T follicular helper cell (primary cell): ENCODE measurements at places on chromosomes 16 and 17.

DNA sequence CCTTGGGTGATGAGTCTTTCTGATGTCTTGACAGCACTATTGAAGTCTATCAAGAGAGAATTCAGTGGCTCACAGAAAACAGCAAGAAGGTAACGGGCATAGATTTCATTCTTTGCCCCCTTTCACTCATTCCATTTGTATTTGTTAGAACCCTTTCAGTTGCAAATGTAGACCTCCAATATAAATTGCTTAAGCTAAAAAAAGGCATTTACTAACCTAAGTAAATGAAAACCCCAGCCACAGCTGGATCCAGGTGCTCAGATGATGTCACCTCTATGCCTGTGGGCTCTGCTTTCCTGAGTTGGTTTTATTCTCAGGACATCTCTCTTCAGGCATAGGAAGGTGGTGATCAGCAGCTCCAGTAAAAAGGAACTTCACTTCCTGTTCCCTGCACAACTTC, 11.1 kb downstream of the VWA3A start:
- no peak for DNase-seq

- no peak for DNase-seq
Measured at GRCh38 chr16:81071805-81072204, 5.2 kb downstream of the C16orf46 start.

- no peak for DNase-seq
Measured at GRCh38 chr17:78844301-78845005, 3.8 kb upstream of the USP36 start.

GRCh38 chr17:4815043-4815675, 8.2 kb downstream of the PLD2 start:
- no peak for DNase-seq

DNA sequence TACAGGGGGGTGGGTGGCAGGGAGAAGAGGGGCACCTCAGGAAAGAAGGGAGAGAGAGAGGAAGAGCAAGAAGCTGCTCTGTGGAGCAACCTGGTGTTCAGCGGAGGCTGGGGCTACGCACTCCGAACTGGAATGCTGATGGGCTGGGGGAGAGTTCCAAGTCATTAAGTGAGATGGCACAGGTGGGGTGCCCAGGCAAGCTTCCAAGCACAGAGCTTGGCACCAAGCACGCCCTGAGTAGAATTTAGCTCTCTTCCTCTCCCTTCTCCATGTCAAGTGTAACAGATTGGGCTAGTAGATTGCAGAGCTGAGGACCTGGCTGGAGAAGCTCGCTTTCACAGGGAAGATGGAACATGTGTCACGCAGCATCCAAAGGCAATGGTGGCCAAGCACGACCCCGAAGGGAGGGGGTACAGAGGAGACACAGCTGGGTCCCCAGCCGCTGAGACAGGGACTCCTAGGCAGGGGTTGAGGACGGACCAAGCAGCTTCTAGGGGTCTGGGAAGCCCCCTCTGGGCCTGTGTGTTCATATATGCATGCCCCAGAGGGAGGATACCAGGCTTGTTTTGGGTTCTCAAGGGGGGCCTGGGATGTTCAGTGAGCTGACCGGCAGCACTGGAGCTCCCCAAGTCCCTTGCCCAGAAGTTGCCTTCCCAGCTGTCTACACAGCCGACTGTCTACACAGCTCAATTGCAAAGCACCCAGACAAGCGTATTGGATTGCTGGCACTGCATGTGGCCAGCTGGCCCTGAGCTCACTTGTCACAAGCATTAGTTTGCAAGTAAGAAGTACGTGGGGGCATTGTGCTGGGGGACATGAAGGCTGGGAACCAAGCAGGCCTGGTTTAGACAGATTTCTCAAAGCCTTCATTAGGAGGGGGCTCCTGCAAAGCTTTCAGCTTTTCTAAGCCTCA, 247.8 kb downstream of the ENGASE start:
- DNase-seq, result no peak

GRCh38 chr17:66296289-66296725, 6.1 kb upstream of the PRKCA start:
- DNase-seq, result no peak
